D721Med (cell line): ENCODE measurements at places on chromosomes 5 and 9.
A peak's percentile ranks its signal among the peaks of the same experiment; 100 is the strongest.

DNA sequence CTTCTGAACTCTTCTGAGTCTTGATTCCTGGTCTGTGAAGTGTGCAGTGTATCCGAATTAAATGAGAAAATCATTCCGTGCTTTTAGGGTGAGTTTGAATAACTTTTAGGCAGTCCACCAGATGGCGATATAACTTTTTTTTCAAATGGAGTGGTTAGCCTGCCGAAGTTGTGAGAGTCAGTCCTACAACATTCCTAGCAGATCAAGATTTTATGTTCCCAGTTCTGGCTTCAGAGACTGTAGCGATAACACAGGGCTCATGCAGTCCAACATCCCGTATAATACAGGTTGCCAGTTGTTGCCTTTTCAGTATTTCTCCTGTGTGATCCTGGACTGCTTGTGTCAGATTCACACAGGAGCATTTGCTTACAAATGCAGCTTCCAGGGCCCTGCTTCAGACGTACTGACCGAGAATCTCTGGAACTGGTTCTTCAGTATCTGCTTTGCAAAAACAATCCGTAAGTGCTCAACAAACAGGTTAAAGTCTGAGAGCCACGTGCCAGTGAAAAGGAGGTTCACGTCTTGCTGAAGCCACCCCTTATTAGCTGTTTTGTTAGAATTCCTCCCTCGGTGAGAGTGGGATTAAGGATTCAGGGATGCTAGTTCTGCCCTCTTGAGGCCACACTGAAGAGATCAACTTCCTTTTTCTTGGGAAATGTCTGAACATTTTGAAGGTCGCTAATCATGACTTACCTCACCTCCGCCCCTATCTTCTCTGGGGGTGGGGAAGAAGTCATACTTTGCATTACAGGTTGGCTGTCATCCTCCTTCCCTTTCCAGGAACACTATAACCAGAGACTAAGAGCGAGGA lies 22.8 kb downstream of the SMIM3 start:
- DNase-seq: no peak

GRCh38 chr5:10586008-10586407 lies 22.1 kb downstream of the ANKRD33B start:
- DNase-seq: no peak

GRCh38 chr5:172740428-172741205 lies 30.4 kb downstream of the DUSP1 start:
- DNase-seq: no peak

GRCh38 chr9:130765137-130766020 lies 69.7 kb upstream of the ABL1 start:
- no peak for DNase-seq

- DNase-seq: no peak
Observed at GRCh38 chr9:71744754-71745521, 23.4 kb downstream of the CEMIP2 start.

DNA sequence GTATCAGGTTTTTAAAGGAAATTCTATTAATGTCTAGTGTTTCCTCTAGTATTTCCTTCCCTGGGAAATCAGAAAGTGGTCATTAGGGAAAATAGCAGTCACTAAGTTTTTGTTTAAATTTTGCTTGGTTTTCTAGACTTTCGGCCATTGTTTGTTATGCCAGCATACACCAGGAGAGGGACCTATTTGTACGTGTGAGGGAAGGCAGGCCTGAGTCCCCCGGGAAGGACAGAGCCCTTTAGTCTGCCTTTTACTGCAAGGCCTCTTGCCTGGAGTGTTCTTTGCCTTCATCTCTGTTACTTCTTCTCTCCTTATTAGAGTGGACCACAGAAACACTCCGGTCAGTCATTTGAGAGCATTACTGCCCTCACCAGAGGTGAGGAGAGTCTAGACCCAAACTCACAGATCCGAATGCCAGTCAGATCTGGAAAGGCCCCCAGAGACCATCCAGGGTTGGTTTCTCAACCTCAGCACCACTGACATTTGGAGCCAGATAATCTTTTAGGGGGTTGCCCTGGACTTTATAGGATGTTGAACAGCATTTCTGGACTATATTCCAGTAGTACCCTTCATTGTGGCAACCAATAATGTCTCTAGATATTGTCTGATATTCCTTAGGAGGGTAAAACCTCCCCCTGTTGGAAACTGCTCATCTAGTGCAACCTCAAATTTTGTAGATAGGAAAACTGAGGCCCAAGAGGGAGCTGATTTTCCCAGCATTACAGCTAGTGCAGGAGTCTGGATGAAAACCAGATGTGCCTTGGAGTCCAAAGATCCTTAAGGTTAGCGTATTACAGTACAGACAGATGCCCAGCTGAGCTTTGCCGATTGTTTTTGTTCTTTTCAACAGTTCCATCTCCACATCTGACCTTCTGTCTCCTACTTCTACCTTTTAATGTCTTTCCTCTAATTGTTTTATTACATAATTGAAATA lies 93.0 kb upstream of the NIPAL4 start:
- DNase-seq: no peak

GRCh38 chr9:37922363-37923117 lies 18.6 kb upstream of the SLC25A51 start:
- DNase-seq: no peak

DNA sequence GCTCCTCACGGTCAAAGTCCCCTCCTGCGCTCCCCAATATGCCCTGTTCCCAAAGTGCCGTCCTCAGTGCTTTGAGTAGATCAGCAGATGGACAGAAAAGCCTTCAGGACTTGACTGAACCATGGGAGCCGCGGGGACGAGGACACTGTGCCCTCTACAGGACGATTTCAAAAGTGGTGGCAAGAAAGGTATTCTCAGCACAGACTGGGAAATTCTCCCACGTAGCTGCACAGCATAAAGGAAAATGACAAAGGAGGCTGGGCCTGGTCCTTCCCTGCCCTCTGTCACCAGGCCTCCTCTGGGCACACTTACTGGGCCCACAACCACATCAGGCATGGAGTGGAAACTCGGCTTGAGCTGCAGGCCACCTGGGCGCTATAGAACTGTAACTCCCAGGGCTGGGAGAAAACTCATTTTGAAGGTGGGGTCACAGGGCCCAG lies 16.7 kb upstream of the MTMR12 start:
- peak; percentile 65 for DNase-seq

- no peak for DNase-seq
Observed at GRCh38 chr5:100683881-100684280, 148.7 kb downstream of the FAM174A start.

DNA sequence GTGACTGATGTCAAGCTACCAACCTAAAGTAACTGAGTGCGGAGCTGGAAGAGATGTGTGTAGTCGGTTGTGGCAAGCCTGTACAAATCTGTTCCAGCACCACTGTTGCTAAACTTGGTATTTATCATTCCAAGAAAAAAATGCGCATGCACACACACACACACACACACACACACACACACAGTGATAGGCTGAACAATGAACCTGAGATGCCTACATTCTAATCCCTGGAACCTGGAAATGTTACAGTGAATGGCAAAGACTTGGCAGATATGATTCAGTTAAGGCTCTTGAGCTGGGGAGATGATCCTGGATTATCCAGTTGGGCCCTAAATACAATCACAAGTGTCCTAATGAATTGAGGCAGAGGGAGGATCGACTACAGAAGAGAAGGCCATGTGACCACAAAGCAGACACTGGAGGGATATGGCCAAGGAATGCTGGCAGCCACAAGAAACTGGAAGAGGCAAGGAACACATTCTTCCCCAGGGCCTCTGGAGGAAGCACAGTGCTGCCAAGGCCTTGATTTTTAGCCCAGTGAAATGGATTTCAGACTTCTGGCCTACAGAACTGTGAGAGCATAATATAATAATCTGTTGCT lies 49.7 kb upstream of the LHFPL2 start:
- DNase-seq: no peak

GRCh38 chr9:96453625-96454024 lies 3.7 kb downstream of the HABP4 start:
- DNase-seq: no peak

GRCh38 chr5:132498152-132498551 lies 7.6 kb upstream of the IRF1 start:
- DNase-seq: no peak

GRCh38 chr9:126325821-126326220 lies 808 bp upstream of the MVB12B start:
- no peak for DNase-seq
